ENCODE measurements at places on chromosomes 1 and 21.

DNA sequence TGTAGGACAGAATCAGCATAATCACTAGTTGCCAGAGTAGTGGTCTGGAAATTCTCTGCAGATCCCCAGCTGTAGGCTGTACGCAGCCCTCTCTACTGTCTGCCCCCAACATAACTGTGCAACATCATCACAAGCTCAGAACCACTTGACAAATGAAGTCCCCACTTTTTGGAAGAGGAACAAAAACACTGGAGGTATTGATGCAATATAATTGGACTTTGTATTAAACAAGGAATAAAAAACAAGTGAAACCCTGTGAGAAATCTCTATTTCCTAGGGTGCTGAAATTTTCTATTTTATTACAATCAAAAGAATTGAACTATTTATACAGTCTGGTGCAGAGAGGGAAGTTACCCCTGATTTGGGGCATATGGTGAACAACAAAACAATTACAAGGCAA is 15.2 kb downstream of the PHTF1 start:
- DNase-seq = no peak

- no peak for DNase-seq
Observed at GRCh38 chr1:5369223-5369622, 623.0 kb downstream of the NPHP4 start.

- no peak for DNase-seq
Observed at GRCh38 chr1:3992103-3992556, 92.1 kb upstream of the C1orf174 start.

DNA sequence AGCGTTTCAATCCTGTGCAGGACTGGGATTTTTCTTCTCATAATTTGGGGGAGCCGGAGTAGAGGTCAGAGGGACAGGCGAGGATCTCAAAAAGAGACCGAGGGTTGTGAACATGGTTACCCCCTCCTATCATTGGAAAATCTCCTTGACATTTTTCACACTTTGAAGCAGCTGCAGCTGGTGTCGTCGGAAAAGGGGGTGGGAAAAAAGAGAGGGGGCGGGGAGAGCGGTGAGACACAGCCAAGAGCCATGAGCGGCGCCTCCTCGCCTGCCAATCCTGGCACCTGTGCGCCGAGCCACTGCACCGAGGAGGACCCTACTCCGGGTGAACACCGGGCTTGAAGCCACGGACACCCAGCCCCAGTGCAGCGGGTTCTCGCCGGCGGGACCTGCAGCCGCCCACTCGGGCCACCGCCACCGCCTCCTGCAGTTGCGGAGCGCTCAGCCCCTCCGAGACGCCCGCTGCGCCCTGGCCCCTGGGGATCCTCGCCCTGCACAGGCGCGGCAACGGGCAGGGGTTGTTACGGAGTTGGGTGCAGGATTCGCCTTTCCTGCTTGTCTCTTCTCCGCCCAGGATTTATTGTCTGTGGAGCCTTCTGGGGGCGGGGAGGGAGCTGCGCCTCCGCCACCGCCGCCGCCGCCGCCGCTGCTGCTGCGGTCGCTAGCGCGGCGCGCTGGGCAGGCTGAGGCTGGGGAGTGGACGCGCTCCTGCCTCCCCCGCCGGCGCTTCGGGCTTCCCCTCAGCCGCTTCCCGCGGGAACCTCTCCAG is at the start of gene LRRC7:
Gene LRRC7 (plus strand): TSS at position 271 of the 769 bp plus-strand sequence. CDS start 718 bp downstream, outside the sequence.
- DNase-seq = no peak

DNA sequence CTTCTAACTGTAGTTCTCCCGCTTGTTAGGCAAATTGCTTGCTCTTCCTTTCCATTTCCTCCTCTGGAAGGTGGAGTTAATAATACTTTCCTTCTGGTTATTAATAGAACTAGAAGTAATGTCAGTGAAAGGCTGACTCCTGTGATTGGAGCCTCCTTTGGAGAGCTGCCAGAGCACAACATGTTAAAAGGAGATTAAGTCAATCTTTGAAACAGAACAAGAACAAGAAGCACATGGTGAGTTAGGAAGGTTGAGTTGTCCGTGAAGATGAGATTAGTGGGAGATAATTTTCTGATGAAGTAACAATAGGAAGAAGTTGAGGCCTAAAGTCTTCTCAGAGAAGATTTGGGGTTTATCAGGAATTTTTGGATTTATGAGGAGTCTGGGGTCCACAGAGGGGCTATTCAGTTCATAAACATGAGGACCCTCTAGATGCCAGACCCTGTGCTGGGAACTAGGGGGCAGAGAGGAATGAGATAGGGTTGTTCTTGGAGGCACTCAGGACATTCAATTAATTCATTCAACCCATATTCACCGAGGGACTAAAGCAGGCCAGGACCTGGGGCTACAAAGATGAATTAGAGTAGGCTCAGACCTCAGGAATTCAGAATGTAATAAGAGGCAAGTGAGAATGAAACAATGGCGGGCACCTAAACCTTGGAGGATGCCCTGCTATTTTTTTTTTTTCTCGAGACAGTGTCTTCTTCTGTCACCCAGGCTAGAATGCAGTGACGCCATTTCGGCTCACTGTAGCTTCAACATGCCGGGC is 40.7 kb upstream of the DHCR24 start:
- peak; percentile 12 for DNase-seq

DNA sequence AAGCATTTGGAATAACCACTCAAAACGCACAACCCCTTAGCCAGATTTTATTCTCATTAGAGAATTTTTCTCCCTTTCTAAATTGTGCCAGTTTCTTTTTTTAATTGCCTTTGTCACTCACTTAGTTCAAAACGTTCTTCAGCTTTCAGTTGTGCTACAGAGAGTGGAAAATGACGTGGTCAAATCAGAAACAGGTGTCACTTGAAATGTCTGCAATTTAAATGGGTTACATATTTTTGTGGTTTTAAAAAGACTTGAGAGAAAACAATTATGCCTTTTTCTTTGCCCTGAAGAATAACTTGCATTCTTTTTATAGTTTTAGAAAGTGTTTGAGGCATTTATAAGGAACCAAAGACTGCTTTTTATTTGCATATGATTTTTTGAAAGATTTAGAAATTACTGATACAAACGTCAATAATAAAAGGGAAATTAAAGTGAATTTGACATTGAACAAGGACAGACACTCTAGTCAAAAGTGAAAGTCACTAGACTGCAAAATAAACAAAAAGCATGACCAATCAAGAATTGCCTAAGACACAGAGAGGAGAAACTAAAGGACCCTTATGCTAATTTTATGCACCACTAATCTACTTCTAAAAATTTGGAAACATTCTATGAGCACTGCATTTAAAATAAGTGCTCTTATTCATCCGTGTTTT is 191.0 kb downstream of the TPR start:
- no peak for DNase-seq

DNA sequence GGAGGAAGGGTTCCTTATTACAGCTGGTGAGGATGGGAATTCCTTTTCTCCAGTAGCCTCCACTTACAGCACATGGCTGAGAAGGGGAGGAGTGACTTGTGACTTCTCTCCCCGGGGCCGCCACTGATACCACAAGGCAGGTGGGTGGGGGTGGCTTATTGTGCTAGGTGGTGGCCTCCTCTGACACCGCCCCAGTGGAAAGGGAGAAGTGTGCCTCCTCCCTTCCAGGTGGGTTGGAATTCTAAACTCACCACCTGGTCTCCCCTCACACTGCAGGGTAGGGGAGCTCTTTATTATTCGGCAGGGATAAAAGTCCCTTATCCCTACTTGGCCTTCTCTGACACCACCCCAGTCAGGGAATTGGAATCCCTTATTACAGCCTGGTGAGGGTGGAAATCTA is 89.5 kb downstream of the CCDC30 start:
- DNase-seq = no peak

DNA sequence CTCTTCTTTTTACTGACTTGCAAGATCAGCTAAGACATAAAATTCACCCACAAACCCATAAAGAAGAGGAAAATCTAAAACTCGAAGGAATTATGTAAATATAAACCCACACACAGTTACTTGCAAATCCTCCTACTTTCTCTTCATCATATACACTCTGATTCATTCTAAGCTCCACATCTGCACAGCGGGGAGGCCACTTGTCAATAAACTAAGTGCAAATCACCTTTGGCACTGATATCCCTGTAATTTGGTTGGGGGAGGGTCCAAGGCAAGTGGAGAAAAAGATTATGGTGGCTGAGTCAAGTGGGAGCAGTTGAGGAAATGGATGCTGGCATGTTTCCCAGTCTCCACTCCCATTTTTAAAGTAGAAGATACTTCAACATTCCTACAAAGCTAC is 596.5 kb downstream of the MATN1 start:
- no peak for DNase-seq

- no peak for DNase-seq
Observed at GRCh38 chr1:25194572-25195020, 37.7 kb downstream of the SYF2 start.

- no peak for DNase-seq
Observed at GRCh38 chr1:233620065-233620464, 6.2 kb downstream of the KCNK1 start.

DNA sequence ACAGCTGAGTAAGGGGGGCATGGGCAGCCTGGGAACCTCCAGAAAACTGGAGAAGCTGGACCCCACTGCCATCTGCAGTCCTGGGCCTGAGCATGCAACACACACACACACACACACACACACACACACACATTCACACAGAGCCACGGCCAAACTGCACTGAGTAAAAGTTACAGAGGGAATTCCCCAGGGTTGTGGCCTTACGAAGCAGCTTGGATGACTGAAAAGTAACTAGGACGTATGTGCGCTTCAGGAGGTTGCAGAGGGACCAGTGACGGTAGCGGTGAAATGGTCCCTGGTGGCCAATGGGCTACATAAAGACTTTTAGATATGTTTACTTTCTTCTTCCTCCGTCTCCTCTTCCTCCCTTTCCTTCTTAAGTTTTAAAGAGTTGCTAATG is 232.5 kb upstream of the TMEM51 start:
- no peak for DNase-seq

DNA sequence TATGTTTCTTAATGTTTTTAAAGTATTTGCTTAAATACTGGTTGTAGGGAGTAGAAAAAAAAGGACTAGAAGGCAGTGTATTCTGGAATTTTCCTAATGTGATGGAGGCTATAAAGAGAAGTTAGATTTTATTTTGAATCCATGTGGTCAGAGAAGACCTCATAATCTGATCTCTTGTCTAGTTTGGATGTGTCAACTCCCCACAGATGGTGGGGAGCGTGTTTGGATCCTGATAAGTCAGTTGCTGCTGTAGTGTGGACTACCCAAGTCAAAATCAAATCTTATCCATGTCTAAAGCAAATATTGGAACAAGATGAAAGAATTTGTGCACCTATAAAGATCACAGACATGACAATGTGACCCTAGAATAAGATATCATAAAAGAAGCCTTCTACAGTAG is 918.0 kb downstream of the LTN1 start:
- no peak for DNase-seq

- peak; percentile 72 for DNase-seq
Observed at GRCh38 chr1:201184307-201185122, 6.1 kb upstream of the IGFN1 start.

- DNase-seq = peak; percentile 46
Observed at GRCh38 chr1:46528297-46528955, 23.0 kb downstream of the KNCN start.

- DNase-seq = peak; percentile 92
Observed at GRCh38 chr1:151992303-151993083, 1.2 kb downstream of the S100A10 start.

DNA sequence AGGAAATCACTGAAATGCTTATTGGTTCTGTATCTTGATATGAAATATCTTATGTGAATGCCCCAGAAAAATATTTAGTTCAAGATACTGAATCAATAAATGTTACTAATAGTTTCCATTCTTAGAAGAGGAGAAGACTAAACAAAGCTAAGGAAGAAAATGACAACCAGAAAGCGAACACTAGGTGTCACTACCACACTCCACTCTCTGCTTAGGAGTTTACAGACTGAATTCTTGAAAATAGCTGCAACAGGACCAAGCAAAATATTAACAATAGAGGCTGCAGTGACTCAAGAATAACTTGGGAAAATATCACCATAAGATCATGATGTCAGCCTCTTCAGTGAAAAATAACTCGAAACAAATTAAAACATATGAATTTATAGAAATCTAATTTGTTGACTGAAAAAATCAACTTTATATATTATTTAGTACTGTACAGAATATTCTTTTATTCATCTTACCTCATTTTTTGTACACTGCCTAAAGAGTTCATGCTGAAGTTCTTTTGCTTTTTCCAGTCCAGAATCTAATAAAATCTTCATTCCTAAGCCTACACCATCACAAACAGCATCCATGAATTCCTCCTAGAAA is 61.6 kb downstream of the KIF14 start:
- peak; percentile 66 for DNase-seq

- DNase-seq = no peak
Observed at GRCh38 chr1:225762002-225762441, 15.6 kb upstream of the SRP9 start.

DNA sequence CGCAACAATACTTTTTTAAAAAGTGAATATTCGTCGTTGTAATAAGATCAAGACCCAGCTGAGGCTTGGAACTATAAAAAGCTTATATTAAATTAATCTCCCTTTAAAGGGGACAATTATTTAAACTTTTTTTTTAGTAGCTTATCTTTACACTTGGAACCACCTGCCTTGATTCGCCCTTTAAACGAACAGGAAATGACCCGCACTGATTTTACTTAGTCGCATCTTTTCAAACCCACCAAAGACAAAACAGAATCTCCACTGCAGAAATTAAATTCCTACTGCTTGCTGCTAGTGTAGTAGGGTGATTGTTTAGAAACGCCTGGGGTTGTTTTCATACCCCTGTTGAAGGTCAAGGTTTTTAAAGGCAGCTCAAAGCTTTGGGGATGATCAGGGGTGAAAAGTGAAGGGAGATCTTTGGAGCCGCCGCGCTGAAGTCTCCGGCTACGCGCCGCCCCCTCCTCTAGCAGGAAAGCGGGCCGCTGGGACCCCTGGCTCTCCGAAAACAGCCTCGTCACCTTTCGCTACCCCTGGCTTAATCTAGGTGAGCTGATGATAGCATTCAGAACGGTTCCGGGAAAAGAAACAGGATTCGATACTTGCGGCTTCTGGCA is 163.4 kb downstream of the RUNX1 start:
- no peak for DNase-seq

DNA sequence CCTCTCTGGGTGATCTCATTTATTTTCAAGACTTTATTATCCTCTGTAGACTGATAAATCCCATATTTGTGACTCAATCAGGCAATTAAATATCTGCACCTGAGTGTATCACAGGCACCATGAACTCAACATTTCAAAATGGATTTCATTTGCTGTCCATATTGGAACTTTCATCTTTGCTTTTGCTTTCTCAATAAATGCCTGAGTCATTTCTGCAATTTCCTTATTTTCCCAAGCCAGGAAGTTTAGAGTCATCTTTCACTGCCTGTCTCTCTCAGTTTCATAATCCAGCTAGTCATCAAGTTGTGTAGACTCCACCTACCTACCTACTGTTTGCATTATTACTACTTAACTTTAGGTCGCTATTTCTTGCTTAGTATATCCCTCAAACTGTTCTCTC is 540.9 kb downstream of the LMO4 start:
- DNase-seq = peak; percentile 55
